Progenitor cell of endocrine pancreas (in vitro differentiated cells): ENCODE measurements at places on chromosomes 11 and 22. TPM values are rescaled to one million over a fixed set of nuclear protein-coding genes. Genes with fewer than 3 reads are reported as not detected.

The SEPTIN5 gene
- total RNA-seq = 32.0 and 34.5 TPM in 2 replicates

The USP35 gene
- 14.7 and 16.5 TPM in 2 replicates for total RNA-seq

The ANO9 gene
- total RNA-seq = 31.0 and 34.6 TPM in 2 replicates

The FGF4 gene
- total RNA-seq = not detected in 2 replicates

The GPR83 gene
- total RNA-seq = 0.31 and 0.62 TPM in 2 replicates

The SCUBE1 gene
- total RNA-seq = 4.5 and 9.1 TPM in 2 replicates

The OR2AG1 gene
- not detected in 2 replicates for total RNA-seq

The GRM5 gene
- total RNA-seq = 0.20 and 0.26 TPM in 2 replicates

The OR6A2 gene
- total RNA-seq = 0.13 and 0.24 TPM in 2 replicates

The OR5P2 gene
- 0.47 TPM in 1 of 2 replicates, not detected in the other for total RNA-seq

The BLID gene
- not detected in 2 replicates for total RNA-seq

The SYNGR1 gene
- total RNA-seq = 36.8 and 38.0 TPM in 2 replicates

The KCNQ1 gene
- total RNA-seq = 3.1 and 3.3 TPM in 2 replicates

The PHF21B gene
- 34.8 and 37.4 TPM in 2 replicates for total RNA-seq

The CALCB gene
- total RNA-seq = not detected in 2 replicates

The CRYBB1 gene
- not detected in 2 replicates for total RNA-seq

The EMSY gene
- total RNA-seq = 42.3 and 43.3 TPM in 2 replicates

The MRGPRX3 gene
- total RNA-seq = not detected in 2 replicates

The BAIAP2L2 gene
- 6.5 and 7.0 TPM in 2 replicates for total RNA-seq

The RPS6KA4 gene
- total RNA-seq = 18.6 and 18.7 TPM in 2 replicates

The WBP2NL gene
- total RNA-seq = not detected in 2 replicates

The AAMDC gene
- 20.4 TPM in 2 replicates for total RNA-seq

The CCS gene
- total RNA-seq = 48.9 and 49.7 TPM in 2 replicates

The LMO2 gene
- total RNA-seq = 0.36 and 0.55 TPM in 2 replicates

The UCP2 gene
- total RNA-seq = 89.9 and 103 TPM in 2 replicates

The TSGA10IP gene
- not detected in 2 replicates for total RNA-seq

The CEP126 gene
- 2.1 and 2.6 TPM in 2 replicates for total RNA-seq

The GGTLC3 gene
- total RNA-seq = 0.55 TPM in 1 of 2 replicates, not detected in the other

The PYGM gene
- total RNA-seq = 1.4 and 1.6 TPM in 2 replicates

The MMP10 gene
- 0.22 TPM in 1 of 2 replicates, not detected in the other for total RNA-seq

The PATE1 gene
- not detected in 2 replicates for total RNA-seq

The MLC1 gene
- not detected in 2 replicates for total RNA-seq

The MIOX gene
- total RNA-seq = 0.69 and 0.98 TPM in 2 replicates

The CELF1 gene
- 161 and 163 TPM in 2 replicates for total RNA-seq

The NELL1 gene
- 2.2 and 6.0 TPM in 2 replicates for total RNA-seq

The TRPM5 gene
- total RNA-seq = 0.46 and 0.84 TPM in 2 replicates

The C22orf23 gene
- 0.89 and 0.93 TPM in 2 replicates for total RNA-seq

The SMTNL1 gene
- total RNA-seq = not detected in 2 replicates

The HBG2 gene
- total RNA-seq = not detected in 2 replicates
